Heart right ventricle (tissue), 16 donors: ENCODE measurements at places on chromosomes 5 and 9.

- no peak for DNase-seq
These were observed 137.0 kb downstream of the COL23A1 start for GRCh38 chr5:178453224-178453623.

- no peak for DNase-seq
These were observed 132.4 kb downstream of the EFNA5 start for GRCh38 chr5:107538331-107538730.

- no peak for DNase-seq
These were observed 13.3 kb downstream of the NUP214 start for GRCh38 chr9:131138676-131139075.

DNA sequence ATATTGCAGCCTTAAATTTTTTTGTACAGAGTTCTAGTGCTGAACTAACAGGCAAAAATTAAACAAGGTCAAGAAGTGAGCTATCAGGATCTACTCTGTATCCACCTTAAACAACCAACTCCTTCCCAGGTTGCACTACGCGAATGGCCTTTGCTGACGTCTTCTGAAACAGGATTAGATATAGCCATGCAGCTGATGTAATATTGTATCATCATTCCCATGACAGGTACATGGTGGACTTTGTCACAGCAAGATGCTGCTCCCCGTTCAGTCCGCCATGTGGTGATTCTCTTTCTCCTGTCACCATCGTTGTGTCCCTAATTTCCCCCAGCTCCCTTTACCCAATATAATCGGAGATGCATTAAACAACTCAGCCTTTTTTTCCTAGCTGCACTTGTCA, 328.9 kb downstream of the DEPDC1B start:
- no peak for DNase-seq

GRCh38 chr9:136942881-136943230, 1.7 kb downstream of the FBXW5 start:
- DNase-seq = no peak

DNA sequence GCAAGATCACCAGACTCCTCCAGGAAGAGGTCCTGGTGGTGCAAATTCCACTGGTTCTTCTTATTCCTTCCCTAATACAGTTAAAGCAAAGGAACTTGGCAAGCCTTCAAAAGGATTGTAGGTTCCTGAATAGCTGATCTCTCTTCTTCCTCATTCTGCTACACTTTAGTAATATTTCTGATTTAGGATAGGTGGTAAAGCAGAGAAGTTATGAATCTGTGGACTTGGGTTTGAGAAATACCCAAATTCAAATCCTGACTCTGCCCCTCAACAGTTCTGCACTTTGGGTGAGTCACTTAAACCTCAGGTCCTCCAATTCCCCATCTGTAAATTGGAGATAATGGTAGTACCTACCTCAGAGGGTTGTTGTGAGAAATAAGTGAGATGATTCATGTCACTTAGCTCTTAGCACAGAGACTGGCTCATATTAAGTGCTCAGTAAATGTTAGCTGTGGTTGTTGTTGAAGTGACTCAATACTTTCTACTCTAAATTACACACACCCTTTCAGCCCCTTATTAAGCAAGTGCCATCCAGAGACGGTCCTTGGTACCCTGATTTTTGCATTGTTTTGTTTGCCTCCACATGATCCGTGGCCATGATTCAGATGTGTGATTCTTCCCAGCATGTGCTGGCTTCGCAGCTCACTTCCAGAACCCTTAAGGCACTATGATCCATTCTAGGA, 5.2 kb downstream of the SH3RF2 start:
- DNase-seq = no peak

DNA sequence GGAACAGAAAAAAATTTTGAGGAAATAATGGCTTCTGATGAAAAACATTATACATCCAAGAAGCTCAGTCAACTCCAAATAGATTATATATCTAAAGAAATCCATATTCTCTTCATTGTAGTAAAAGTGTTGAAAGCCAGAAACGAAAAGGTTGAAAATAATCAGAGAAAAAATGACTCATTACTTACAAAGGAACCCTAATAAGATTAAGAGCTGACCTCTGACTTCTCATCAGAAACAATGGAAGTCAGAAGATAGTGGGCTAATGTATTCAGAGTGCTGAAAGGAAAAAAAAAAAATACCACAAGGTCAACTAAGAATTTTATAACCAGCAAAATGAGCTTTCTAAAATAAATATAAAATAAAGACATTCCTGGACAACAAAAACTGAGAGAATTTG, 60.0 kb downstream of the HSD17B4 start:
- no peak for DNase-seq

- DNase-seq = no peak
These were observed 55.1 kb downstream of the EHMT1 start for GRCh38 chr9:137673886-137674285.

- no peak for DNase-seq
These were observed 71.7 kb downstream of the ANKRD55 start for GRCh38 chr5:56161439-56161823.

DNA sequence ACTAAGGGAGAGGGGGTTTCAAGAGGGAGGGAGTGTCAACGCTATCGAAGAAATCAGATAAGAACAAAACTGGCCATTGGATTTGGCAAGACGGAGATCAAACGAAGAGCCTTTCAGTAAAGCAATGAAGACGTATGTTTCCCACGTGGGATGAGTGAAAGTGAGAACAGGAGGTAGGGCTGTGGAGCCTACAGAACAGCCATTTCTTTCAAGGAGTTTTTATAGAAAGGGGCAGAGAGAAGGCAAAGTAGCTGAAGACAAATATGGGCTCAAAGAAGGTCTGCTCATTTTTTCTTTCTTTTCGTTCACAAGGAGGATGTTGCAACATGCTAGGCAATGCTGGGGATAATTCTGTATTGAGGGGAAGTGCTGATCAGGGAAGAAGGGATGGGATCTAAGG, 98.3 kb downstream of the SUSD1 start:
- DNase-seq = no peak

- DNase-seq = no peak
These were observed 1.1 kb upstream of the BRD3 start for GRCh38 chr9:134068744-134069479.

DNA sequence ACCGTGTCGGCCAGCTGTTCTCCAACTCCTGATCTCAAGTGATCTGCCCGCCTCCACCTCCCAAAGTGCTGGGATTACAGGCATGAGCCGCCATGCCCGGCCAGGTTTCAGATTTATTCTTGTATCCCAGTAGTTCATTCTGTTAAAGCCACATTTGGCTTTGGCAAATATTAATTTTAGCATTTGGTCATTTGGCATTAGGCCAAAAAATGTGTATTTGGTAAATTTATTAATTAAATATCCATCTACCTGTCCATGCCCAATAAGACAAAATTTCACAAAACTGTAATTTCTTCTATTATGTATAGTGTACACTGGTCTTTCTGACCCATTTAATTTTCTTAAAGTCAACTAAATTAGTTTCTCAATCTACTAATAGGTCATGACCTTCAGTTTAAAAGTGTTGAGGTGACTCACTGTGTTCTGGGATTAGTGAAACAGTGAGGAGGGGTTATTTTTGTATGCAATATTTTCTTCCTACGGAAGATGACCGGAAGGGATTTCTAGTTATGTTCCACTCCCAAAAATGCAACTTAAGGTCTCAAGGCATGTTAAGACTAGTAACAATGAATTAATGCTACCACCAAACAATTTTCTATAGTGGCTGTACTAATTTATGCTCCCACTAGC, 21.0 kb downstream of the OSTF1 start:
- no peak for DNase-seq

DNA sequence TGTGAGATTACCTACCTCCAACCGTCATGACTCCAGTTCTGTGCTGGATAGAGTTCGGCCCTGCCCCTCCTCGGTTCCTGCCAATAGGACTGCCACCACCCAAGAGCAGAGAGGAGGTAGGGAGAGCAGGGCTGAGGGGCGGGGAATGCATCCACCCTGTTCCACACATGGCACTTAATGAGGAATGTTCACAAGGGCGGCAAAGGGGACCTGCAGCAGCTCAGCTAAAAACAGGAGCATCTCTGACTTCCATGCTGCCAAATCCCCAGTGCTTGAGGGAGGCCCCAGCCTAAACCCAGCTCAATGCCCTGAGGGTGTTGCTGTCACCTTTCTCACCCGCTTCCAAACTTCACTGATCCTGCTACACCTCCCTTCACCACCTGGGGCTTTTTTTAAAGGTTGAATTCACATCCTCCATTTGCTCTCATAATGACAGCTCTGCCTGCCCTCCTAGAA, 7.8 kb upstream of the DELE1 start:
- DNase-seq = peak; percentile 37

GRCh38 chr9:21392270-21392669, 7.1 kb upstream of the IFNA2 start:
- no peak for DNase-seq

DNA sequence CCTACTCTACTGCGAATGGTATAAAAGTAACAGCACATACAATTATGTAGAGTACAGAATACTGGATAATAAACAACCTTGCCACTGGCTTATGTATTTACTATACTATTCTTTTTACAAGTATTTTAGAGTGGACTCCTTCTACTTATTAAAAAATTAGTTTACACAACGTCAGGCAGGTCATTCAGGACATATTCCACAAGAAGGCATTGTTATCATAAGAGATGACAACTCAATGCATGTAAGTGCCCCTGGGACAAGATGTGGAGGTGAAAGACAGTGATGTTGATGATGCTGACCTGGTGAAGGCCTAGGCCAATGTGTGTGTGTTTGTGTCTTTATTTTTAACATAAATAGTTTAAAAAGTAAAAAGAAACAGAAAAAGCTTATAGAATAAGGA, 421.7 kb downstream of the CDH12 start:
- no peak for DNase-seq

DNA sequence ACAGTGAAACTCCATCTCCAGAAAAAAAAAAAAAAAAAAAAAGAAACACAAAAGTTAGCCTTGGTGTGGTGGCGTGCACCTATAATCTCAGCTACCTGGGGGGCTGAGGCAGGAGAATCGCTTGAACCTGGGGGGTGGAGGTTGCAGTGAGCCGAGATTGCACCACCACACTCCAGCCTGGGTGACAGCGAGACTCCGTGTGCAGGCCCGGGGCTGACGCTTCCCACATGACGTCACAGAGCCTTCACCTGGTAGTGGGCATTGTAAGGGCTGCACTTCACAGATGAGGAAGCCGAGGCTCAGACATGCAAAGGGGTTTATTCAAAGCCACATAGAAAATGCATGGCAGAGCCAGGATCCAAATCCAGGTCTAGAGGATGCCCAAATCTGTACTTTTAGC, 114.2 kb downstream of the GAPVD1 start:
- no peak for DNase-seq

GRCh38 chr9:137084526-137084925, 2.3 kb upstream of the MAN1B1 start:
- no peak for DNase-seq

- no peak for DNase-seq
These were observed 502.9 kb downstream of the RASEF start for GRCh38 chr9:82560036-82560435.

DNA sequence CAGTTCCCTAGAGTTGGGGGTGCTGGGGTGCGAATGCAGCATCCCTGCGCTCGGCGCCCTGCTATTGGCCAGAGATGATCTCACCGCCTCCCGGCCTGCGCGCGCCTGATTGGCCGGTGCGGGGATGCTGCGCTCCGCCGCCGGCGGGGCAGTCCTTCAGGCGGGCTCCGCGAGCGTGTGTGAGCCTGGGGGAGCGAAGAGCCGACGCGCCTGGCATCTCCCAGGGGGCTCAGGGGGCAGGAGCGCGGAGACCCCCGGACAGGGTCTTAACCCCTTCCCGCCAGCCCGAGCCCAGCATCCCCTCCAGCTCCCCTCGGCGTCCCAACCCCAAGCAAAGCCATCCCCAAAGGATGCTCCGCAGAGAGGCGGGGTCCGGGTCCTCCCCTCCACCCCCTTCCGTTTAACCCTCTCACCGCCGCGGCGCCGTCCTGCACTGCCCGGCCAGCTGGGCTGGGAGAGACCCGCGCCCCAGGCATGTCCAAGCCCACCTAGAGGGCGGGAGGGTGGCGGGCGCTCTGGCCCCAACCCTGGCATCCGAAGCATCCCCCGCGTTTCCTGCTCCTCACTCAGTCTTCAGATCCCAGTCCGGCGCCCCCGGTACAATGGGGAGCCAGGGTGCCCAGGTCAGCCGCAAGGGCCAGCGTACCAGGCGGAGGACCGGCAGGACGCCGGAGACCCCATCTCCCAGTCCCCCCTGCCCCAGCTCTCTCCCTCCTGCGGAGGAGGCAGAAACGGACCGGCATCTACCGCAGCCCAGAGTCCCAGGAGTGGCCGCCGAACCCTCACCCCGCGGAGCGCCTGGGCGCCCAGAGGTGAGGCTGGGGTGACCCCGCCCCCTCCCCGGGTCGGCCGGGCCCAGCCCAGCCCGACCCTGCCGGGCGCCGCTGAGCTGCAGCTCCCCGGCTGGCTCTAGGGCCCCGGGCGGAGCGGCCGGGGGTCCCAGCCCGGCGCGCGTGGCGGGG, 19.3 kb upstream of the TOR2A start:
- DNase-seq = no peak

DNA sequence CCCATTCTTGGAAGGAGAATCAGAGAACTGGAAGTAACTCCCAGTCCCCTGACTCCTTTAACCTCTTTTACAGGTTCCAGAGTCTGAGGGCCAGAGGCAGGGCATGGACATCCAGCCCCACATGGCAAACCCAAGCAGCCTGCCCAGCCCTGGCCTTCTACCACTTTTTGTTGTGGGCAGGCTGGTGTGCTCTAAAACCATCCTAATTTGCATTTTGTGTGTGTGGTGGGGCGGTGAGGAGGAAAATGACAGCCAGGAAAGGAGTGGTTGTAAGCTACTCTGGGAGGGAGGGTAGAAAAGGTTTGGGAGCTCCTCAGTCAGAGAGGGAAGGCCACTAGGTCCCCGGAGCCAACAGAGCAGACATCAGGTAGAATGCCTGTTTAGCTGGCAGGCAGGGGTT, 90.6 kb downstream of the PSD2 start:
- no peak for DNase-seq

GRCh38 chr5:29924107-29924506, 1269.4 kb upstream of the CDH6 start:
- DNase-seq = no peak

DNA sequence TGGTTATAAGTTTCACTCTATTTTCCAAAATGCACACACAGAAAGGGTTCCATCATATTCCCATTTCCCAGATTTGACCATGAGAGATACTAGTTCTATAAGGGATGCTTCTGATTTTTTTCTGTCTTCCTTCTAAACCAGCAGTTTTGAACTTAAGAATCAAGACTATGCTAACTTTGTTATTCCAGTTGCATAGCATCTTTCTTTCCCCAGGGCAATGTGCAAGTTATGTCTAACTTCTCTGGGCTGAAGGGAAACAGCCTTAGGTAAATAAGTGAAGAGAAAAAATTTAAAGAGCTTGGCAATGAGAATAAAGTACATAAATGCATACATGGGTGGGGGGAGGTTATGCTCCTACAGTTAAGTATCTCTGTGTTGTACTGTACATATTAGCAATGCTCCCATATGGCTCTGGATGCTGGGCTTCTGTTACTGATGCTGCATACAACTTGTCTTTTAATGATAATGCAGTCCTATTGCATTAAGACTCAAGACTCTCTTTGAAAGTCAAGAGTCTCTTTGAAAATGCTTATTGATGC, 125.8 kb upstream of the SLC12A2 start:
- DNase-seq = no peak

- DNase-seq = peak; percentile 20
These were observed 91.8 kb downstream of the GLIS3 start for GRCh38 chr9:4207881-4208615.
